ENCODE measurements at places on chromosomes 16 and 17. TPM values are rescaled to one million over a fixed set of nuclear protein-coding genes. Genes with fewer than 3 reads are reported as not detected.

DNA sequence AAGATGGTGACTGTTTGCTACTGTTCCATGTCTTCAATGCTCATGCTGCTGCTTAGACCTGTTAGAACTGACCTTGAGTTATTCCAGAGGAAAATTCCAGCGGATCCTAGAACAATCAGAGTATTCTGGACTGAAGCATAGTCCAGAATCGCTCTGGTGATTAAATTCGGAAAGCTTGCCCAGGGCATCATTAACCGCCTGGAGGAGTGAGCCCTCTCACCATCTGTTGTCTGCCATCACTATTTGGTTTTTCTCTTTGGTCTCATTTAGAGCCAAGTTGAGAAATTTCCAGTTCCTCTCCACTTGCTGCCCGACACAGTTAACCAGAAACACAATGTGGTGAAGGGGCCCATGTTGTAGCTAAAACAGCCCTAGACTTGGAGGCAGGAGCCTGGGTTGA is 104.1 kb downstream of the BMERB1 start:
- DNase-seq: no peak

DNA sequence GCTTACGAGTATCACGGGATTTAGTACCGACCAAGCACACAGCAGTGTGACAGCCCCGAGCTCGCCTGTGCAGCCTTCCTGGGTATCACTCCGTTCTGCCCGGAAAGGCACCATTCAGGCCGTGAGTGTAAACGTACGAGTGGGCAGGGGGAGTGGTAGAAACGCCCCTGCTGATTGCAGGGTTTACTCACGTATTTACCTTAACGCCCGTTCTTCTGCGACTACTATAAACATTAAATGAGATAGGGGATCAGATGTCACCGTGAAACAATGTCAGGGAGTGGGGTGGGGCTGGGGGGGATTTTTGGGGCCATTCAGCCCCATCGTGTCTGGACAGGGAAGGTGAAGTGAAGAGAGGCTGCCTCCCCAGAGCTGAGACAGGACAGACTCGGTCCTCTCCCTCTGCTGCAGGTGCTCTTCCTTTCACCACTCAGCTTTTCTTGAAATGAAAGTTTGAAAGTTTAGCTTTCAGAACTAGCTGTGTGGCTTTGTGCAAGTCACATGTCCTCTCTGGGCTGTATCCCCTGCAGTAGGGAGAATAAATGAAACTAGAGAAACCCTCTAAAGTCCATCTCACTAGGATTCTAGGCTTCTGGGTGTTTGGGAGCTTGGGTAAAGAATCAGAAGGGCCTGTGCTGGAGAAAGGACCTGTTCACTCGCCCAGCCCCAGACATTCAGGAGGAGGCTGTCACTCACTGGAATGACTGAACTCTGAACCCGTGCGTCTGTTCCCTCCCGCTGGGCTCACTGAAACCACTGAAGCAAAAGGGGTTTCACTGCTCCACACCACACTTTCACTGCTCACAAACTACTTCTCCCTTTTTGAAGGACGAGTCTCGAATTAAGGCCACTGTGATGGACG is 66.7 kb downstream of the RPA1 start:
- no peak for DNase-seq

Gene ARHGAP44
- total RNA-seq: not detected

DNA sequence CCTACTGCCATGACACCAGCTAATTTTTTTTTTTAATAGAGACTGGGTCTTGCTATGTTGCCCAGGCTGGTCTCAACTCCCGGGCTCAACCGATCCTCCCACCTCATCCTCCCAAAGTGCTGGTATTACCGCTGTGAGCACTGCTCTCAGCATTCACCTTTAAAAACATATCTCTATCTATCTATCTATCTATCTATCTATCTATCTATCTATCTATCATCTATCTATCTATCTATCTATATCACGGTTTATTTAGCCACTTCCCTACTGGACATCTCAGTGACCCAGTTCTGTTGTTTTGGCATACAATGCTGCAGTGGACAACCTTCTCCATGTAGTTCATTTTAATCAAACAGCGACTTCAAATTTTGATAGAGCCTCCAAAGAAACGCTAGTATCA is 1.3 kb upstream of the PHAF1 start:
- DNase-seq: no peak

Gene KIF2B
- not detected for total RNA-seq

DNA sequence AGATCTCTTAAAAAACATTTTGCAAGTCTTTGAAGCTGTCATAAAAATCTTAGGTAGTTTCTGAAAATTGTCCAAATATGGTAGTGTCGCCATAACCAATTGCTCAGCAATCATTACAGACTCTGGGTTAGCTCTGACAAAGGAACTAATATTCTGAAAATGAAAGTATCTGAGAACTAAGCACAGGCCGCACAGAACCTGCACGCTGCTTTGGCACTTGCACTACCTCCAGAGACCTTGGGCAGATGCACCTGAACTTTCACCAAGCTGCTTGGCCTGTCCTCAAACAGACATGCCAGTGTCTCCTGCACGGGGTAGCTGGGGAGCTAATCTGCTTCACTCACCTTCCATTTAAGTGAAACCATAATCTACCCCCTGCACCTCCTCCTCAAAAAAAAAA is 317.0 kb downstream of the MAF start:
- DNase-seq: no peak

Gene NEUROD2
- not detected for total RNA-seq

Gene FLYWCH1
- 84.8 TPM for total RNA-seq

DNA sequence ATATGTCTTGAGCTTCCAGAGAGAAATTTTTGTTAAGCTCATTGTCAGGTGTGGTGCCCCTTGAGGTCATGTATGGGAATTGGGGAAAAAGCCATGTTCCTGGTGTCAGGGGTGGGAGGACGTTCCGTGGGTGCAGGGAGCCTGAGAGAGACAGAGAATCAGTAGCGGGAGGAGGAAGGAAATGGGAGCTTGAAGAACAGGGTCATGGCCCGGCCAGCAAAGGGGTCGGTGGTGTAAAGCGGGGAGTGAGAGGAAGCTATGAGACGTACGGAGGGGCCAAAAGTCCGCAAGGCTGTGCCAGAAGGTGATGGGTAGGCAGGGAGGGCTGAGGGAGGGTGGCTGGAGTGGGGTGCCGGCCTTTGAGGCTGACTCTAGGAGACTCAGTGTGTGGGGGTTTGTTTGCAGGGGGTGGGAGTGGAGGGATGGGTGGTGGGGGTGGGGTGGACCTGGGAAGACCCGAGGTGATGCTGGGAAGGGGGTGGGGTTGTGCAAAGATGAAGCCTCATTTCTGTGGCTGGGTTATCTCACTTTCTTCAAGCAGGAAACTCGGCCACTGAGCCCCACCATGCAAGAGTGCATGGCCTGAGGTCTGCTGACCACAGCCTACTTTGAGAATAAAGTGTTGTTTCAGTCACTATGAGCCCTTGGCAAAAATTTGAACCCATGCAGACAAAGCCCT is 63.6 kb downstream of the PLCG2 start:
- DNase-seq: no peak

- peak; percentile 17 for DNase-seq
Measured at GRCh38 chr17:33225509-33225908, 67.6 kb downstream of the ASIC2 start.

DNA sequence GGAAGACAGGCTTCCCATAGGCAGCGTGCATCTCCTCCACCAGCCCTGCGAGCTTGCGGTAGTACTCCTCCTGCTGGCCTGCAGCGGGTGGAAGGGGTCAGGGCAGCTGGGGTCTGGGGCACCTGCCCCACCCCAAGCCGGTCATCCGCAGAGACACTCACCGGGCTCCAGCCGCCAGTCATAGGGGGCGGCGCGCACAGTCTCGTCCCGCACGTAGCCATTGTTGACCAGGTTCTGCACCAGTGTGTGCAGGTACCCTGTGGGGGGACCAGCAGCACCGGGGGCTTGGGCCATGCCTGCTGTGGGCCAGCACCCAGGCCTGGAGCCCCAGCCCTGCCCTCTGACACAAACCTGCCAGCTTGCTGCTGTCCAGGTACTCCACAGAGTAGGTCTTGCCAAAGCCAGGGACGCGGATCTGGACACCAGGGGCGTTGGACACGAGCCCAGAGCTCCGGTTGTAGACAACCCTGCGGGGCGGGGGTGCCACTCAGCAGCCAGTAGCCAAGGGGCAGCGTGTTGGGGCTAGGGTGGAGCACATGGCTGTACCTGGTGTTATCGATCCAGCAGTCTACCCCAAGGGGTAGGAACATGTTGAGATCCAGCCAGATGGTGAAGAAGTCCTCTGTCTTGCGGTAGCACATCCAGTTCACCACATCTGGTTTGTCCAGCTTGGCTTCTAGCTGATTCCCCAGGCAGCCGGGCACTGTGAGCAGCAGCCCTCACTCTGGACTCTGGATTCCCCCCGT is 1.2 kb downstream of the LCAT start:
- DNase-seq: no peak

Gene PRAC1
- total RNA-seq: not detected

Gene CA10
- not detected for total RNA-seq

GRCh38 chr16:46632778-46633733 is 11.9 kb upstream of the SHCBP1 start:
- no peak for DNase-seq

Gene HNF1B
- total RNA-seq: not detected

GRCh38 chr17:73595479-73595878 is 48.8 kb downstream of the SDK2 start:
- no peak for DNase-seq

GRCh38 chr16:56038564-56039098 is 152.7 kb upstream of the GNAO1 start:
- no peak for DNase-seq

Gene TBC1D3E
- not detected for total RNA-seq

- no peak for DNase-seq
Measured at GRCh38 chr17:47295037-47295873, 28.5 kb upstream of the EFCAB13 start.

Gene KRTAP3-1
- not detected for total RNA-seq
